ENCODE measurements at places on chromosomes 12 and 14.

DNA sequence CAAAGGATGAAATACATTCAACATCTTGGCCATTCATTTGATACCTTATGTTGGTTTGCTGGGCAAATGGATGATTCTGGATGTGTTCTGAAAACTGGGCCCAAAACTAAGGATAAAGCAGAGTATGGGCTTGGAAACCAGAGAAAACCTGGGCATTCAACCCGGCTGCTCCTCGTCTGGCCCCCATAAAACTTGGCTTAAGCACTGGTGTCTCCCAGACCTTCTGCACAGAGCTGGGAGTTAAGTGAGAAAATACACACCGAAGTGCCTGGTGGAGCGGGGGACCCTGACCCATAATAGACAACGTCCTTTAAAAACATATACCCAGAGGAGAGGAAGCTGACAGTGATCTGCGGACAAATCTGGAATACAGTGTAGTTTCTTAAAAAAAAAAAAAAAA lies 112.5 kb downstream of the FOXN3 start:
- no peak for DNase-seq

DNA sequence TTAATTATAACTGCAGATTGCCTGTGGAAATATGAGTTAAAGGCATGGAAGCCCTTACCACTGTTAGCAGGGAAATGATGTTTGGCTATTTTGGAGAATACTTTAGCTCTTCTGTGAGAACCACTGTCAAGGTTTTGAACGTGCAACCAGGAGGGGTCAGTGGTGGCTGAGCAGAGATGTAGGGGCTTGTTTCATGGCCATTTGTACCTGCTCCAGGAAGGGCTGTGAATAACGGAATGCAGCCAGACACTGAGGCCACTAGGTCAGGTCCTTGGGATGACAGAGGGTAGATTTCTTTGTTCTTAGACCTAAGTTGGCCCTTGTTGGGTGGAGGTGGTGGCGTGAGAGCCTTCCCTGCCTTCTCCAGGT lies 8.3 kb downstream of the TRAF3 start:
- no peak for DNase-seq

GRCh38 chr14:54285030-54285429 lies 111.8 kb upstream of the CDKN3 start:
- no peak for DNase-seq

DNA sequence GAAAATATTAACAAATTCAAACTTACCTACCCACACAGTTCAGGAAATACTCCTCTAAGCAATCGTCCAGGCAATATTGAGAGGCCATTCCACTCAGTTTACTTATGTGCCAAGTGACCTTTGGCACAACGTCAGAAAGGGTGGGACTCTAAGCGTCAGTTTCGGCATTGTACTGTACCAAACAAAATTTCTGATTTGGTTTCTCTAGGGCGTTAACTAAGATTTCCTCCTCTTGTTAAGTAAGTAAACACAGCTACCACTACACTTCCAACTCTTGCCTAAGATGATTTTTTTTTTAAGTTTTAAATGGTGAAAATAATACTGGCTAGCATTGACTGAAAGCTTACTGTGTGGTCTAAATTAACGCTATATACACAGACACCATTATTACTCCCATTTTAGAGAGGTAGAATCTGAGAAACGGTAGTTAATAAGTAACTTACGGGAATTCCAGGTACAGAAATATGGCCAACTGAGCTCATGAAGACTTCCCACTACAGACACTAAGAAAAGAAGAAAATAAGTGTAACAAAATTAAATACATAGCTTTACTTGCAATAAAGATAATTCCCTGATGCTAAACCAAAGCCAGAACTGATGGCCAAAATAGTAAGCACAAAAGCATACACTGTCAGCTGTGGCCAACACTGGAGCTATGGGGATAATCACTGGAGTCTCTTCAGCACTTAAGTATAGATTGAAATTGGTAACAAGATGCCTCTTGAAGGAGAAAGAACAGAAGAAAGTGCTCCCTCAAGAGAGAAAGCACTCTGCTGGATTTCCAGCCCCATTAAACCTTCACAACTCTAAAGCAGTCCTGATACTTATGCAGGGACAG lies 76.1 kb downstream of the EPS8 start:
- DNase-seq, result no peak

- no peak for DNase-seq
These were observed 45.7 kb downstream of the WDR20 start for GRCh38 chr14:102185360-102185759.

- no peak for DNase-seq
These were observed 42.9 kb upstream of the KCNA5 start for GRCh38 chr12:5000658-5001385.

DNA sequence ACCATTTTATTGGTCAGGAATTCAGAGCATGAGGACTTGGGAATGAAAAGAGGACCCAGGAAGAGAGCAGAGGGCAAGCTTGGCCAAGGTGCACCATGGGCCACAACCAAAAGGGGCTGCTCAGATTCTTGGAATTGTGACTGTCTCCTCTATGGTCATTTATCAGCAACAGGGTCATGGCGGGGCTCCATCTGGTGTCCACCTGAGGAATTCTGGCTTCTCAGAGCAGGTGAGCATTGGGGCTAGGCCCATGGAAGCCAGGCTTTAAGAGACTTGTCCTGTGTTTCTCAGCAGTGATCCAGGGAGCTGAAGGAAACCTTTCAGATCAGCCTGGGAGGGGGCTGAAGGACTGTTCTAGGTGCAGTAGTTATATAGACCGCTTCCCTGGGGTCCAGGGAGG lies 2.6 kb upstream of the RIN3 start:
- no peak for DNase-seq

GRCh38 chr12:6925540-6926279 lies 2.0 kb upstream of the ATN1 start:
- no peak for DNase-seq

DNA sequence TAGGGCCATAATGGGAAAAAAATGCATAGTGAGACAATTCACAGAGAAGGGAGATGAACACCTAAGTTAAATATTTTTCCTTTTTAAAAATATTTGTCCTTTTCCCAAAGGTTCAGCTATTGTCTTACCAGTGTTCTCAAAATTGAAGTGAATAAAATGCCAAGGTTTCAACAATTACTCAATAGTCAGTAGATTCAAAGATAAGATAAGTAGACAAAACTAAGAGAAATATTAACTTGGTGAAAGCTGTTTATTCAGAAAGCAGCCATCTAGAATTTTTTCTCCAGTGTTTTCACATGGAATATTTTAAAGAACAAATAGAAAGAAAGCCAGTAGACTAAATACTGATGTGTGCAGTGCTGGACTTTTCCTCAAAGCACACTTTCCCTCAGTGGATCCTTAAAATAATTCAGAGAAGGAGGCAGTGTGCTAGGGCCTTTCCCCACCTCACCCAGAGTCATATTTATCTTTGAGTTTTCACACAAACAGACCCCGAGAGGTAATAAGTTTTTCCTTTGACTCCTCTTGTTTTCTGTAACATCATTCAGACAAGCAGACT lies 144.5 kb upstream of the PLEKHG7 start:
- DNase-seq, result no peak

DNA sequence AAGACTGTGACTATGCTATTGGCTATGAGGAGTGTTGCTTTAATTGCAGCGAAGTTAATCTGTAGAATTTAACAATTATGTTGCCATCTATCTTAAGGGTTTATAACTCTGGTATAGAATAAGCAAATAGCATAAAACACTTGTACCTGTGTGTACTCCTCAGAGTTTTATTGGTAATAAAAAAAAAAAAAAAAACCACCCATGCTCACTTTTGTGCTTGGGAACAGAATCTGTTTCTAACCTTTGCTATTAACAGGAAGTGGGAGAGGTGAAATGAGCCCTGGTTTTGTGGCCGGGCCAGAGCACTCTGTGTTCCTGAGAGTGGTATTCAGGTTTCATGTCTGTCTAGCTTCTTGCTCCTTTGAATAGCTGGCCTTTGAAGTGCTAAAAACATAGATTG lies 53.1 kb downstream of the PDE3A start:
- no peak for DNase-seq

GRCh38 chr12:100266585-100266834 lies 369 bp downstream of the DEPDC4 start:
- DNase-seq, result no peak

DNA sequence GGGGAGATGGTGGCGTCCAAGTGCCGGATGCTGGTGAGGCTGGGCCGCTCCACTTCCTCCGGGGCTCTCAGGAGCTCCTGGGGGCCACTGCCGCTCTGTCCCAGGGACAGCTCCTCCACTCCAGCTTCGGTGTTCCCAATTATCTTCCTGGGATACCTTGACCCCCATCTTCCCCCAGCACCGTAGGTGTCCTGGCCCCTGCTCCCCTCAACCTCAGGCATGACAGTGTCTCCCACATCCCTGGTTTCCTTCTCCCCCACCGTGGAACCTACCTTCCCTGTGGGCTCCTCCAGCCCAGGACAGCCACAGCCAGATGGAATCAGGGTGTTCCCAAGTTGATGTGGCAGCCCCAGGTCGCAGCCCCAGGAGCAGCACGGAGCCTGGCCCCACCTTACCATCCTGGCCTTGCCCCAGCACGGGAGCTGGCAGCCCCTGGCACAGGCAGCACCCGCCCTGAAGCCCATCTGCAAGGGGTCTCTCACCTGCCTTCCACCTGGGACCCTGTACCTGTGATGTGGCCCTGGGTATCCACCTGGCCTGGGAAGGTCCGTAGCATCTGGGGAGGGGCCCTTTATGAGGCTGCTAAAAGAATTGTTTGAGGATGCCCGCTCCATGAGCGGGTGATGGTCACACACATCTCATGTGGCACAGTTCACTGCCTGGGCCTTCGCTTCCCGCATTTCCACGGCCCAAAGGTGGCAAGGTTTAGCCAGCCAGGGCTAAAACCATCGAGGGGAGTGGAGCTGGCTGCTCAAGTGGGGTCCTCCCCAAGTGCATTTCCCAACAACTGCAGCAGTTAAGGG lies 4.1 kb downstream of the TMEM121 start:
- DNase-seq, result no peak

- DNase-seq, result no peak
These were observed 9.6 kb downstream of the BMP4 start for GRCh38 chr14:53947094-53947445.

- DNase-seq, result no peak
These were observed 353.0 kb downstream of the RAD51B start for GRCh38 chr14:68172627-68173026.

- no peak for DNase-seq
These were observed 45.8 kb downstream of the ETV6 start for GRCh38 chr12:11695321-11695720.

DNA sequence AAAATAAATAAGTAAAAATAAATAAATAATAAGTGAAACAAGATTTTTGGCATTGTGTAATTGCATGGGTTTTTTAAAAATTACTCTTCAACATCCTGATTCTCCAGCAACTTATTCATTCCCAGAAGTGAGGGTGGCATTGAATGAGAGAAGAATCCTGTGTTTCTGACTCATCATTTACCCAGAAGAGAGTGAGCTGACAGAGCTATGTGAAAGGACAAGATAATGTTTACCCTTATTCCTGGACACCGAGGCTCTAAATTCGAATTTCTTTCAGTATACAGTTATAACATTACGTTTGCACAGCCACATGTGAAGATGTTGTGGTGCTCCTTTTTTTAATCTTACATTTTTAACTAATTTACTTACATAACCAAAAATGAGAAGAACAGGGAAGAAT lies 36.4 kb downstream of the BBS10 start:
- no peak for DNase-seq

GRCh38 chr12:49622501-49623141 lies 740 bp upstream of the PRPF40B start:
- DNase-seq, result no peak

- DNase-seq, result no peak
These were observed 46.9 kb upstream of the OTX2 start for GRCh38 chr14:56857216-56857615.

- no peak for DNase-seq
These were observed 34.8 kb upstream of the CD9 start for GRCh38 chr12:6165395-6165794.

DNA sequence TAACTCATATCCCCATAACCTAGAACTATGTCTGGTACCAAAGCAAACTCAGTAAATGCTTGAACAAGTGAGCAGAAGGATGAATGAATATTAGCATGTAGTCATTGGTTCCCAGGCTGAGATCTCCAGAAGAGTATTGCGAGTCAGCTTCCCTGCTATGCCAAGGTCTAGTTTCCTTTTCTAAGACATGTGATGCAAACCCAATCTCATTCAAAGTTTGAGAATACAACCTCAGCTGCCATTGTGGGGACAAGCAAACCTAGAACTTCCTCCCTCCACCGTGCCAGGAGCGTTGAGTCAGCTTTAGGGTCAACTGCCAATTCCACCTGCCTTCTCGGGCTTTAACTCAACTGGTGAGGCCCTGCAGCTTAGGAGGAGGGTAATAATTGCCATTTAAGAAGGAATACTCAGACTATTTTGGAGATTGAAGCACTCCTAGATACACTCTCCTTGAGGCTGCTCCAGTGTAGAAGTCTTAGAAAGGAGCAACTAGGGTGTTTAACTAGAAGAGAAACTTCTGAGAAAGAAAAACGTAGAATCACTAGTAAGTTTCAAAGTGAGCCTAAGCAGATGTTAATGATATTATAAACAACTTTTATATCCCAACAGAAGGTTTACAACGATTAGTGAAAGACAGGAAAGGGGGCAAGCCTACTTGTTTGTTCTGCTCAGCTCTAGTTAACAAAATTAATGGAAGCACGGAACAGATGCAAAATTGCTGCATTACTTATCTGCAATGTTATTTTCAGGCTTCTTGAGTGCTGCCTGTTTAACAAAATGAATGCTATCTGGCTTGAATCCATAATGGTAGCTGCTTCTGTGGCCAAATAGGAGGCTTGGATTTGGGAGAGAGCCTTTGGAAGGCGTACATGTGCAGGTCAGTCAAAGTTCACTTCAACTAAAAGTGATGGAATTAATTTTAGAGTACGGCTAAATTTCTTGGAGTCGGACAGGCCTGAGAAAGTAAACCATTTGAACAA lies 96.9 kb downstream of the HELB start:
- peak; percentile 61 for DNase-seq

DNA sequence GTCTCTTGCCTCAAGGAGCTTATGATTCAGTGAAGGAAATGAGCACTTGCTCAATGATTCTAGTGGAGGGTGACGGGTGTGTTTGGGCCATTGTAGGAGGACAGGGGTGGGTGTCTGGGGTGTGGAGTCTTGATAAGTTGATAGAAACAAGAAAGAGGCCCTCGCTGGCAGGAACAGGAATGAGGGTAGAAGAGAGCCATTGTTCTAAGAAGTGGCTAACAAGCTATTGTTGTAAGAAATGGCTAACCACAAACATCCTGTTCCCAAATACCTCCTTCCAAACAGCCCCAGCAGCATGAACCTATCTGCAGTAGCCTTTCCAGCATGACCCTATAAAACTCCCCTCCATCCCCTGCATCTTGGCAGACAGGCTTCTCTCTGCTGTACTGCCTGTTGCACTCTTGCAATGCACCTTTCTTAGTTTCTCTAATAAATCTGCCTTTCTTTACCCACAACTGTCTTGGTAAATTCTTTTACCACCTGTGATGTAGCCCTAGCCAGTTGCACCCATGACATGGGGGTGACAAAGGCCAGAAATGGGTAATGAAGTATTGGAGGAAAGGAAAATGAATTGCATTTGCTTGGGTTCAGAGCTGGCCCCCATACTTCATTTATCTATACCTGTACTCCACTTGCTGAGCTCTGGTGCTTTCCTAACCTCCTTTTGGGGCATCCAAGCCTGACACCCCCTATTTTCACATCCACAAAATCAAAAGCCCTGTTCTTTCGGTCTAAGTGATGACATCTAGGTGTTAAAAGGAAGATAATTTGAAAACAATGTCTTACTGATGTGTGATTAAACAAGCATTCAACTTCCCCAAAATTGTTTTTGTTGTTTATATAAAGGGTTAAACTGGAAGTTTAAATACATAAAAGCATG lies 389.1 kb downstream of the GRIN2B start:
- peak; percentile 3 for DNase-seq

GRCh38 chr12:115763376-115763775 lies 514.1 kb downstream of the MED13L start:
- no peak for DNase-seq

GRCh38 chr12:3553221-3553620 lies 62.2 kb downstream of the PRMT8 start:
- DNase-seq, result no peak

Data from GF-D8 (cell line).